ENCODE measurements at places on chromosomes 5 and 9.

DNA sequence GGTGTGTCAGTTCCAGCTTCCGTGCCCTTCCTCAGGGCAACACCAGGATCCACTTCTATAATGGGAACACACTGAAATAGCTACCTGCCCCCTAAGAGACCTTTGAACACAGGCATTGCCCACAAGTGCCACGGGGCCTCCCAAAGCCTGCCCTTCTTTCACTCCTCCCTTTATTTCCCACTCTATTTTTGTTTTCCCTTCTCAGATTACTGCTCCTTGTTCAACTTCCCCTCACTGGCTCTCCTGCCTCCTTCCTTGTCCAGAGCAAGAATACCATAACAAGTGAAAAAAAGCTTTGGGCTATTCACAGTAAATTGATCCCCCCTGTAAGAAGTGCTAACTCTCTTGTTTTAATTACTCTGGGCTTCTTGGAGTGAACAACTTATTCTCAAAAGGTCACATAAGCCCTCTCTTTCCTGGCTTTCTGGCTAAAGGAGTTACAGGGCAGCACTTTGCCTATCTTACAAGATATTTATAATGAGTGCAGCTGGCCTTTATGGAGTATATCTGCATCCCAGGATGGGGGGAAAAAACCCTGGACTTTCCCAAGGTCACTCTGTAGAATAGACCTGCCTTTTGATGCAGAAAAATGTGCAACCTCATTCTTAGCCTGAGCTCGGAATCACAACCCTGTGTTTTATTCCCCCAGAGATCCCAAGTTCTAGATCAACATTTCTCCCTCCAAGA is 11.3 kb downstream of the CTXN3 start:
- DNase-seq = no peak

- no peak for DNase-seq
These were observed 14.3 kb downstream of the PTPA start for GRCh38 chr9:129125478-129125877.

- DNase-seq = no peak
These were observed 18.6 kb upstream of the SPATA31D1 start for GRCh38 chr9:81969971-81970370.

- DNase-seq = no peak
These were observed 68.8 kb downstream of the SLC44A1 start for GRCh38 chr9:105313238-105313637.

- DNase-seq = no peak
These were observed 109.2 kb upstream of the EMB start for GRCh38 chr5:50550267-50550666.

GRCh38 chr5:17916446-17916845 is 282.2 kb downstream of the TAF11L14 start:
- no peak for DNase-seq

GRCh38 chr9:95018099-95018936 is 291.8 kb downstream of the AOPEP start:
- no peak for DNase-seq

- no peak for DNase-seq
These were observed 186.7 kb downstream of the PDZD2 start for GRCh38 chr5:31825518-31826068.

GRCh38 chr9:128946571-128947276 is 679 bp downstream of the DOLK start:
- no peak for DNase-seq

DNA sequence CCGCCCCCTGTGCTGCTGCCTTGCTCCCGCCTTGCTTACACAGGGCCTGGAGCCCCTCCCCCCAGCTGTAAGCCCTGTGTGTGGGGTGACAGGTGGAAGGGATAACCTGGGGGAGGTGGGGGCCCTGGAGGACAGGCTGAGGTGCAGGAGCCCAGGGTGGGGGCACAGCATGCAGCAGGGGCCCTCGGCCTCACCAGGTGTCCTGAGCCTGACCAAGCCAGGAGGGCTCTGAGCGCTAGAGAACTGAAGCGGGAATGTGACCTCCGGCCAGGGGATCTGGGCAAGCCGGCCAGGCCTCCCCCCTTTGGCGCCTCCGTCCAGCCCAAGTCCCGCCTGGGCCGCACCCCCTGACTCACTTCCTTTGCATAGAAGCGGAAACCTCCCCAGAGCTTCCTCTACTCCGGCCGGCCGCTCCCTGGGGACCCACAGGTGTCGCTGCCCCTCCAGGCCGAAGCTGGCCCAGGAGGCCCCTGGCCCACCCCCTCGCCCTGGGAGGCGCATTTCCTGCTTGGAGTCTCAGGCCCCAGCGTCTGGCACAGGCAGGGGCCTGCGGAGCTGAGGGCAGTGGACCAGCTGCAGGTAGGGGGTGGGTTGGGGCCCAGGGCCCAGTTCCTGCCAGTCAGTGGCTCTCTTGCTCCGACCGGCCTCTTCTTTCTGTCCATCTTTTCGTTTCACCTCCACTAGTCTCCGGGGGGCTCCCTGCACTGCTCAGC is at the start of gene TOR4A:
Gene TOR4A (plus strand): TSS at position 398 of the 713 bp plus-strand sequence. CDS start 964 bp downstream, outside the sequence.
- peak; percentile 99 for DNase-seq

GRCh38 chr5:179960204-179960831 is 52.6 kb upstream of the TBC1D9B start:
- DNase-seq = no peak

DNA sequence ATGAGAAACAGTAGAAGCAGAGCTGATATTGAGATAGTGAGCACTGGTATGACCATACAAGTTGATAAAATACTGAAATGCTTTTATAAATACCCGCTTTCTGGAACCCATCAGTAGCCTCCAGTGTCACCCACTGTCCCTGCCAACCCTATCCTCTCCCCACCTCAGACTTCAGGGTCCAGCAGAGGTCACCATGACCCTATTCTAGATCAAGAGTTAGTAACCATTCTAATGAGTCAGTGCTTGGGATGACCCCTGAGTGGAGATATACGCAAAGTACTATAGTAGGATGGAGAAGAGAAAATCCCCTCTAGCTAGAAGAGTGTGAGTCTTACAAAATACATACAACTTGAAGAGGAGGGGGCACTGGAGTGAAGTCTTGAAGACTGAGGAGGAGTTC is 297.9 kb upstream of the BRINP1 start:
- DNase-seq = no peak

GRCh38 chr5:153084511-153084910 is 406.0 kb upstream of the GRIA1 start:
- DNase-seq = no peak
